Progenitor cell of endocrine pancreas (in vitro differentiated cells): ENCODE measurements at places on chromosomes 6 and 20. TPM values are rescaled to one million over a fixed set of nuclear protein-coding genes. Genes with fewer than 3 reads are reported as not detected.
A peak's percentile ranks its signal among the peaks of the same experiment; 100 is the strongest.

- H3K27me3 ChIP-seq = no peaks in the 10 kb centered on the region
- no peaks in the 10 kb centered on the region for H3K36me3 ChIP-seq
- no peak overlapping the region for H3K4me3 ChIP-seq
- DNase-seq = no peak
- no peak overlapping the region for H3K27ac ChIP-seq
Measured at GRCh38 chr20:8476021-8476420, 344.0 kb downstream of the PLCB1 start.

GRCh38 chr6:4714961-4715501 is 61.2 kb upstream of the CDYL start:
- H3K4me3 ChIP-seq = no peak overlapping the region
- H3K36me3 ChIP-seq = no peaks in the 10 kb centered on the region
- H3K27me3 ChIP-seq = peaks cover 5% of the 10 kb centered on the region
- no peaks in the 10 kb centered on the region for H3K4me1 ChIP-seq
- no peak overlapping the region for H3K27ac ChIP-seq
- DNase-seq = no peak

GRCh38 chr20:51379601-51380341 is 162.7 kb downstream of the NFATC2 start:
- H3K27ac ChIP-seq = no peak overlapping the region
- peaks cover 23% of the 10 kb centered on the region for H3K4me1 ChIP-seq
- H3K27me3 ChIP-seq = peaks cover 31% of the 10 kb centered on the region
- no peak for DNase-seq

DNA sequence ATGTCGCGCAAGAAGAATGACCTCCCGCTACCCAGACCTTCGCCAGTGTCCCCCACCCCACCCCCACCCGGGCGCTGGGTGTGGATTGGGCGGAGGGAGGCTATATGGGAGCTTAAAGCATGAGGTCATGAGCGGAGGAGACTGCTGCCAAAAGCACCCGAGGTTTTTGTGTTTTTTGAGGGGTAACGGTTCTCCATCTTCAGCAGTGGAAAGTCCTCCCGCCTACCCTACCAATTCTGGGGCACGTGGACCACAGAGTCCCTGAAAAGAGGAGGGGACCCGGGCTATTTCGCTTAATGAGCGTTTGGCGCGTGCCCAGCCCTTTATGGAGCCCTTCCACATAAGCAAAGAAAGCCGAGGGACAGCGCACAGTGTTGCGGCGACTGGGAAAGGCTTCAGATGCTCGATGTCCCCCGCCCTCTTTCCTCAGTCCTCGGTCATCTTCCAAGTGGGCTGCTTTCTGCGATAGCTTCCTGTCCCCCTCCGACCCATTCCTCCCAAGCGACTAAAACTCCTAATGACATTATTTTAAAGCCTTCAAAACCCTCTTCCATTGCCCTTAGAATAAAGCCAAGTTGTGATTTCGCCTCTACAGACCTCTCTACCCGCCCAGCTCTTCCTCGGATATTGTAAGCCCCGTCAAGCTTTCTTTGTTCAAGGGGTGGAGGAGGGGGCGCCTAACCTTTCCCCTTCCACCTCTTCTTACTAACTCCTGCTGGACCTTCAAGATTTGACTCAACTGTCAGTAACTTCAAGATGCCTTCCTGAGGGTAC is 2.1 kb upstream of the TRERF1 start:
- H3K4me3 ChIP-seq = peak overlapping the region; percentile 93
- peak; percentile 15 for DNase-seq
- H3K4me1 ChIP-seq = peaks cover 27% of the 10 kb centered on the region
- H3K36me3 ChIP-seq = no peaks in the 10 kb centered on the region

DNA sequence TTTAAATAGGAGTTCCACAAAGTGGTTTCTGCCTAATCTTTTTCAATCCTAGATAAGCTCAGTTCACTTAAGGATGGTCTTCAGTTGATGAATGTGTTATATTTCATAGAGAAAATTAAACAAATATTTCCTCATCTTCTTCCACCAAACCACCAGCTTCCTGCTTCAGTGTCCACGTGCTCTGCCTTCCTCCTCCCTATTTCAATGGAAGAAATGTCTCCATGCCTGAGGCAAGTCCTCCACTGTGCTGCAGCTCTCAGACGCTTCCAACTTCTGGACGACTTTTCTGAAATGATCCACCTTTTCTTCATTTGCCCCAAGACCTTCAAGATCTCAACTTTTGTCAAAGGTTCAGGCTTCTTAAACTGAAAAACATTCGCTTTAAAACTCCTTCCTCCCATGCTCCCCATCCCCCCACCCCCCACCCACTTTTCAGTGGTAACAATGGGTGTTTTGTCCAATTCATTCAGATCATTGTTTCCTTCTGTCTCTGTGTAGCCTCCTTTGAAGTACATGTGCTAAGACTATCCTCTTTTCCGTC is 25.3 kb upstream of the FABP7 start:
- DNase-seq = no peak
- H3K4me1 ChIP-seq = peaks cover 2% of the 10 kb centered on the region
- no peaks in the 10 kb centered on the region for H3K27me3 ChIP-seq
- H3K27ac ChIP-seq = no peak overlapping the region
- no peaks in the 10 kb centered on the region for H3K36me3 ChIP-seq

DNA sequence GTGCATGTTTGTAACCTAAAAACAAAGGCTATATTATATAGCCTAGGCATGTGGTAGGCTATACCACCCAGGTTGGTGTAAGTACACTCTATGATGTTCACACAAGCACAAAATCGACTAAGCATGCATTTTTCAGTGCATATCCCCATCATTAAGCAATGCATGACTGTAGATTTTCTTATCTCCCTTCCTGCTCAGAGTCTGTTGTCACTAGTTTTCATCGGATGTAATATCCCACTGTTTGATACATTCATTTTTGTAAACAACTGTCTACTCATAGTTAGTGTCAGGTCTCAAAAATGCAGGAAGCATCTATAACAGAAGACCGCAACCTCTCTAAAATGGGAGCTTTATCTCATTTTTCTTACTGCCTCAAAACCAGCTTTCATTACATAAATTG is 70.7 kb downstream of the GFRAL start:
- no peak for DNase-seq
- H3K36me3 ChIP-seq = no peaks in the 10 kb centered on the region
- H3K4me3 ChIP-seq = no peak overlapping the region
- H3K4me1 ChIP-seq = no peaks in the 10 kb centered on the region
- H3K27ac ChIP-seq = no peak overlapping the region

GRCh38 chr20:58625585-58625984 is 25.5 kb upstream of the STX16 start:
- H3K4me3 ChIP-seq = no peak overlapping the region
- no peak overlapping the region for H3K27ac ChIP-seq
- no peaks in the 10 kb centered on the region for H3K36me3 ChIP-seq
- peaks cover 20% of the 10 kb centered on the region for H3K27me3 ChIP-seq
- DNase-seq = no peak

- H3K27ac ChIP-seq = peak overlapping the region; percentile 72
- no peak for DNase-seq
- peaks cover 43% of the 10 kb centered on the region for H3K4me1 ChIP-seq
- H3K36me3 ChIP-seq = peaks cover 2% of the 10 kb centered on the region
- no peak overlapping the region for H3K4me3 ChIP-seq
Measured at GRCh38 chr6:15904651-15905376, 224.1 kb upstream of the MYLIP start.

GRCh38 chr6:31797588-31797987 is 2.0 kb upstream of the VARS1 start:
- H3K36me3 ChIP-seq = peaks cover 3% of the 10 kb centered on the region
- H3K4me3 ChIP-seq = no peak overlapping the region
- no peaks in the 10 kb centered on the region for H3K27me3 ChIP-seq
- H3K4me1 ChIP-seq = peaks cover 8% of the 10 kb centered on the region

- H3K36me3 ChIP-seq = peaks cover 9% of the 10 kb centered on the region
- no peak for DNase-seq
- H3K4me1 ChIP-seq = peaks cover 14% of the 10 kb centered on the region
- no peak overlapping the region for H3K27ac ChIP-seq
- H3K27me3 ChIP-seq = peaks cover 23% of the 10 kb centered on the region
- no peak overlapping the region for H3K4me3 ChIP-seq
Measured at GRCh38 chr6:32111424-32112066, 2.4 kb upstream of the TNXB start.

DNA sequence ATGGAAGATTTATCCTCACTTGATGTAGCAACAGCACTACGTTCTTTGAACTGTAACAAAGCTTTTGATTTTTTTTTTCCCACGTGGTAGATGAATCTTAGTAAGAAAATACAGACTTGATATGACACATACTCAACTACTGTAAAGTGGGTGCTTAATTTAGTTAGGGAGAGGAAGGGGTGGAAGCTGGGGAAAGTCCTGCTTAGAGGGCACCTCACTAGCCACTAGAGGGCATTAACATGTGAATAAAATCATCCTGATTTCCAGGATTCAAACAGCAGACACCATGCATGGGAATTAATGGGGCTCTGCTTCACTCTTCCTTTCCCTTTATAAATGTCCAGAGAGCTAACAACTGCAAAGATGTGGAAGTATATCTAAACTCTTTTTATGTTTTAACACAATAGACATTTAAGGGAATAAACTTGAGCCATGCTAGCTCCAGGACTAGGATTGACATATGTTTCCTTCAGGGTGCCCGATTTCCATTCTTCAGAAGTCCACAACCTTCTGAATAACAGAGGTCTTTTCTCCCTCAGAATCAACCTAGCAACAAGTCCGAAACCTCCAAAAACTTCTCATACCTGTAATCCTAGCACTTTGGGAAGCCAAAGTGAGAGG is 250.1 kb downstream of the ATXN1 start:
- H3K4me1 ChIP-seq = peaks cover 21% of the 10 kb centered on the region
- no peak overlapping the region for H3K4me3 ChIP-seq
- H3K27me3 ChIP-seq = no peaks in the 10 kb centered on the region
- H3K27ac ChIP-seq = peak overlapping the region; percentile 77

GRCh38 chr6:165758441-165758840 is 95.4 kb upstream of the PDE10A start:
- H3K27ac ChIP-seq = no peak overlapping the region
- H3K36me3 ChIP-seq = no peaks in the 10 kb centered on the region
- no peaks in the 10 kb centered on the region for H3K4me1 ChIP-seq
- H3K4me3 ChIP-seq = no peak overlapping the region

DNA sequence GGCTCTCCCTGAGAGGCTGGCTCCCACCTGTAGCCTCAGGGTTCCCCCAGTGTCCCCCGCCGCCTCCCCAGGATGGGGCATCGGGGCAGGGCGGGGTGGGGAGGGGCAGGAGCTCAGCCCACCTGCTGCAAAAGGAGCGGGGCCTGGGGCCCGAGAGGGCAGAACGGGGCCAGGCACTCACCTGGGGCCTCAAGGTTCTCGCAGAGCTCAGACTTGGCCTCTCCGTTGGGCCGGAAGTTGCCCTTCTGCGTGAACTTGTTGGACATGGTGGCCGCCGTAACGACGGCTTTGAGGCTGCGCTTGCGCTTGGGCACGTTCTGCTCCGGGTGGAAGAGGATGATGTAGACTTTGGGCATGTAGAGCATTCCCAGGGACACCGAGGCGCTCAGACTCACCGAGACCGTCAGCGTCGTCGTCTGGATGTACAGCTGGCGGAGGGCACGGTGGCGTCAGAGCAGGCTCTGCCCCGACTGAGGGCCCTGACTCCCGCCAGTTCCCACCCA is 117.9 kb downstream of the GRM4 start:
- H3K36me3 ChIP-seq = no peaks in the 10 kb centered on the region
- no peak overlapping the region for H3K4me3 ChIP-seq
- H3K4me1 ChIP-seq = peaks cover 16% of the 10 kb centered on the region
- no peak for DNase-seq

DNA sequence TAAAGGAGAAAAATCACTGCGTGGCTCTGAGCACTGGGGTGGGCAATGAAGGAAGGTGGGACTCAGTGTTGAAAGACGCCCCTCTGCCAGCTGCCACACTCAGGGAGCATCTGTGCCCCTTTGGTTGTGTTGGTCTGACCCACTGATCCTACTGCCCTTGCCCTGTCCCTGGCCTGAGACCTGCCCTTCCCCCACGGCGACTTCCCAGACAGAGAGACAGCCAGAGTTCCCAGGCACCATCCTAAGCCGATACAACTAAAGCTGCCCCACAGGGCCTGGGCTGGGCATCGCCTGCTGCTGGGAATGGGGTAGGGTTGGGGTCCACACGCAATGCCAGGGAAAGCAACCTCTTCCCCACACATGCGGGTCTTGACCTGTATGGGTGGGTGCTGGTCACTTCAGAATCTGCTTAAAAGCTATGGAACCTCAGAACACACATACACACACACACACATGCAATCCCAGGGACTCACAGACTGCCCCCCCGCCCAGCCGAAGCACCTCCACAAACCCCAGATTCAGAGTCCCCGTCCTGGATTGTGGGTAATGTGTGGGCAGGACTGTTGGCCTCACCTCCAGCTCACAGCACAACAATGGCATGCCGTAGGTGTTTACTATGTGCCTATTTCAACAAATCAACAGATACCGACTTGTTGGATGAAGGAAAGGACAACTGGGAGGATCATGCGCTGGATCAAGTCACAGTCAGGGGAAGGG is 10.9 kb upstream of the SPDEF start:
- no peaks in the 10 kb centered on the region for H3K36me3 ChIP-seq
- no peak for DNase-seq
- peaks cover 14% of the 10 kb centered on the region for H3K4me1 ChIP-seq
- H3K27ac ChIP-seq = no peak overlapping the region

DNA sequence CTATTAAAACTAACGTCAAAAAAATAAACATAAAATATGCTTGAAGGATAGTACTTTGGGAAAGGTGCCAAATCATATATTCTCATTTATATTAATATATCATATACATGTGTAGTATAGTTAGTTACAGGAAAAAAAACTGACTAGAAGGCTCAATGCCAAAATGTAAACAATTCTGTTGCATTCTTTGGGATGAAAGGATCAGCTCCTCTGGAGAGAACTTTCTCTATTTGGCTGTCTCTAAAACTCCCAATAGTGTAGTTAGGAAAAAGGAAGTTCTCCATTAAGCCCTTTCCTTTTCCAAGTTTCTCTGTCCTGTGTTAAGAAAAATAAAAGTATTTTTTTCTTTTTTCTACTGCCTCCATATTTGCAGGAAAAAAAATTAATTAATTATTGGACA is 86.5 kb upstream of the BTN3A2 start:
- no peaks in the 10 kb centered on the region for H3K36me3 ChIP-seq
- H3K27ac ChIP-seq = no peak overlapping the region
- H3K27me3 ChIP-seq = no peaks in the 10 kb centered on the region
- H3K4me3 ChIP-seq = no peak overlapping the region

- no peaks in the 10 kb centered on the region for H3K27me3 ChIP-seq
- no peak overlapping the region for H3K27ac ChIP-seq
- H3K36me3 ChIP-seq = peaks cover 27% of the 10 kb centered on the region
- H3K4me3 ChIP-seq = no peak overlapping the region
- peaks cover 2% of the 10 kb centered on the region for H3K4me1 ChIP-seq
- no peak for DNase-seq
Measured at GRCh38 chr20:44198872-44199271, 11.7 kb downstream of the OSER1 start.

- H3K27me3 ChIP-seq = no peaks in the 10 kb centered on the region
- peaks cover 54% of the 10 kb centered on the region for H3K4me1 ChIP-seq
- no peak overlapping the region for H3K4me3 ChIP-seq
- peak overlapping the region; percentile 44 for H3K27ac ChIP-seq
- H3K36me3 ChIP-seq = peaks cover 5% of the 10 kb centered on the region
Measured at GRCh38 chr6:79607000-79607399, 24.1 kb upstream of the SH3BGRL2 start.

- no peak for DNase-seq
- H3K36me3 ChIP-seq = no peaks in the 10 kb centered on the region
- H3K4me1 ChIP-seq = peaks cover 19% of the 10 kb centered on the region
- no peak overlapping the region for H3K27ac ChIP-seq
Measured at GRCh38 chr6:139392794-139393193, 18.3 kb upstream of the CITED2 start.

Gene SAMHD1
- total RNA-seq = 15.1 and 17.1 TPM in 2 replicates

Gene COL9A3
- total RNA-seq = 81.5 and 84.3 TPM in 2 replicates

Gene BCAS4
- 8.5 and 8.9 TPM in 2 replicates for total RNA-seq

Gene ACTR5
- 9.8 and 10.3 TPM in 2 replicates for total RNA-seq

Gene RAB44
- total RNA-seq = not detected in 2 replicates

Gene CD40
- 1.5 and 2.2 TPM in 2 replicates for total RNA-seq

Gene PROKR2
- total RNA-seq = not detected in 2 replicates

Gene TMC2
- total RNA-seq = not detected in 2 replicates

Gene MPIG6B
- total RNA-seq = not detected in 2 replicates
